Natural killer cell treated with Interleukin-12 subunit alpha and Interleukin-12 subunit beta and Interleukin-15 and Interleukin-18, amount 100 ng/mL, for 72 hours (primary cell): ENCODE measurements at places on chromosomes 4 and X. TPM values are rescaled to one million over a fixed set of nuclear protein-coding genes. Genes with fewer than 3 reads are reported as not detected.

GRCh38 chr4:183821076-183821853 lies 83.8 kb upstream of the STOX2 start:
- no peak for DNase-seq

BTK gene
- 0.38 TPM for total RNA-seq

GRCh38 chrX:143536176-143536575 lies 18.9 kb upstream of the SPANXN3 start:
- no peak for DNase-seq

- no peak for DNase-seq
These were observed 78.6 kb downstream of the CLCN5 start for GRCh38 chrX:50000937-50001542.

DNA sequence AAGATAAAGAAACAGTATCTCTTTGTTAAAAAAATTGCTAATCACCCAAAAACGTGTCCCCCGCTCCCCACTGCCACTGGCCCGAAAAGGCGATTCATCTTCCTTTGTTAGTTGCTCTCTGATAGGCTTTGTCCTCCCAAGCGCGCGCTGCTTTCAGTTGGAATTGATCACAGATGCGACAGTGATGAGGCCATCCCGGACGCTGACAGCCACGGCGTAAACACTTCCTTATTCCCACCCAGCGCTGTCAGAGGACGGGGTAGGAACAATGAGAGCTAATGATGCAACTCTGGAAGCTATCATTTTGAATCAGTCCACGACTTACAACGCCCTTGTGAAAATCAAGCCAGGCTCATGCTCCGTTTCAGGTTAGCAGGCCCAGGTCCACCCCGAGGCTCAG lies 21.4 kb downstream of the SOD3 start:
- no peak for DNase-seq

DNA sequence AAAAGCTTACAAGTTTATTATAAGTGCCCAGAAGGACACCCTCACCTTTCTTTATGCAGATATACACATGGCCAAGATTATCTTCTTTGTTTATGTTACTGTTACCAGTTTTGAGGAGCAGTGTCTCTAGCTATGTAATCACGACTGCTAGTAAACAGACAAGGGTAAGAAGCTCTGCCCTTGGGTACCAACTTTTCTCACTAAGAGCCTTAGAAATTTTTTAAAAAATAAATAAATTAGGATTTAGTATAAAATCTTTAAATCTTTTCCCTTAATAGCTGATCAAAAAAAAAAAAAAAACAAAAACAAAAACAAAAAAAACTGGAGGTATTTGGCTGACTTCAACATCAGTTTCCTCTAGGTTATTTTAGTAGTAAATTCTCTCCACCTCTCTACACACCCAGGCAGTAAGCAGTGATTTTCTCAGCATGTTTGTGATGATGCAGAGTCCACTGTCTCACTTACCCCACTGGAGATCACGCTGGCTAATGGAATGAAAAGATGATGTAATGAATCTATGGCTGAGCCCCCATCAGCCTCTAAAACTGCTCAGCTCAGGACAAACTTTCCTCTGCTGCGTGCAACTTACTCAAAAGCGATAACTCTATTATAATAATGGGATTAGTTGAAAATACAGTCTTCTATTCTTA lies 125.9 kb downstream of the FRYL start:
- DNase-seq: no peak

XG gene
- not detected for total RNA-seq

GAGE1 gene
- total RNA-seq: not detected

DNA sequence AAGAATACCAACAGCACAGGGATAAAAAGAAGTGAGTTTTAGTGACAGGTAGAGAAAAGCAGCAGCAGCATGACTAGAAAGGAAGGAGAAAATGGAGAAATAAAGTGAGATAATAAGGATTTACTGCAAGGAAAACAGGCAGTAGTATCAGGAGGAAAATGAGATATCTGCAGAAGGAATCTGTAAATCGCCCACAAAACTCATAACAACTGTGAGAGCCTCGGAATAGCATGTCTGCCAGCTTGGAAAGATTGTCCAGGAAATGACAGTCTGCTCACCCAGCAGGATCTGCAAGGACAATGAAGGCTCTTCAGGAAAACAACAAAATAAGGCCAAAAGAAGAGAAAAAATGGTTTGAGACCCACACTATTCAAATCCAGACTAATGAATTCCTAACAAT lies 47.4 kb downstream of the CXXC4 start:
- no peak for DNase-seq

GRCh38 chr4:169210504-169211118 lies 60.1 kb downstream of the SH3RF1 start:
- DNase-seq: no peak

DNA sequence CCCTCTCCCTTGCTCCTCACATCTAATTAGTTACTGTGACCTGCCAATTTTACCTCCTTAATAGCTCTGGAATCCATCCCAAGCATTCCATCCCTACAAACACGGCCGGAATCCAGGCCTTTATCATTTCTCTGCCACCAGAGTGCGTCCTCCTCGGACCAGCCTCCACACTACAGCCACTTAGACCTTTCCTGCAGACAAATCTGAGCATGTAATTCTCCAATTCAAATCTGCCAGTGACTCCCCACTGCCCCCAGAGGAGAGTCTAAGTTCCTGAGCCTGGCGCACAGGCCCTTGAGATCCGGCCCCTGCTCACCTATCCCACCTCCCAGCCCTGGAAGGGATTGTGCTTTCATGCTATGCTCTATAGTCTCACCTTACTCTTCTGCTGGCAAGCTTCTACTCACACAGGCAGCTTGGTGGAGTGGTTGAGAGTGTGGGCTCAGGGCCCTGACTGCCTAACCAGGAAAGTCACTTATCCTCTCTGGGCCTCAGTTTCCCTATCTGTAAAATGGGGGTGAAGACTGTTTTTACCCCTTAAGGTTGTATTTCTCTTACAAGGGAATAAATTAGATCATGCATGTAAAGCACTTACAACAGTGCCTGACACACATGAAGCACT lies 31.2 kb downstream of the PJA1 start:
- DNase-seq: no peak

DNA sequence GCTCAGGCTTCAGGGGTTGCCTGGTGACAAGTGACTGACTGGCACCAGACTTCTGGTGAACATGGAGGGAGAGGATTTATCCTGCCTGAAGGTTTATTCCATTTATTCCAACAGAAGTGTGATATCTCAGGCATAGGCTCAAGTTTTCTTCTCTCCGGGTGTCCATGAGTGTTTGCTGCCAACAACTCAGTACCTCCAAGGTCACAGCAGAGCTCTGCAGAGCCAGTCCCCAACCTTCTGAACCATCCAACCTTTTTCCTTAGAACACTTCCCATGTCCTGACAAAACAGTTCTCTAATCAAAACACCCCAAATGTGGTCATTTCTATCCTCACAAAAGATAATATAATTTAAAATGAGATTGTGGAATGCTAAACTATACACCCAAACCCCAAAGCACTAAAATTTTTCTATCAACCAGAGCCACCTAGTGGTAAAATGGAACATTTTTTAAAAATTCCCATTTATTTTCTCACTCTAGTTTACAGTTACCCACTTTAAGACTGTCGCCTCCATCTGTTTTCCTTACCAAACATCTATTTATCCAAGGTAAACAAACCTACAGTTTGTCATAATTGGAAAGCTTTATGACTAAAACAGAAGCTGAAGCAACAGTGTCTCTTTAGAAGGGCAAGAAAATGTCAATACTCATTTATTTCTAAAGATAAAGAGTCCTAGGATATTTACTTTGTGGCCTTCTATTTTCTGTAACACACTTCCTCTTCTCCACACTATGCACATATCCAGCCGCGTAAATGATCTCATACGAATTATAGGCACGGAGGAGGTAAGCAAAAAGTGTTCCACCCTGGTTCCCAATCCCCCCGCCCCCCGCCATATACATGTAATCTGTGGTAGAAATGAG lies 39.5 kb downstream of the TMEM154 start:
- DNase-seq: no peak

DNA sequence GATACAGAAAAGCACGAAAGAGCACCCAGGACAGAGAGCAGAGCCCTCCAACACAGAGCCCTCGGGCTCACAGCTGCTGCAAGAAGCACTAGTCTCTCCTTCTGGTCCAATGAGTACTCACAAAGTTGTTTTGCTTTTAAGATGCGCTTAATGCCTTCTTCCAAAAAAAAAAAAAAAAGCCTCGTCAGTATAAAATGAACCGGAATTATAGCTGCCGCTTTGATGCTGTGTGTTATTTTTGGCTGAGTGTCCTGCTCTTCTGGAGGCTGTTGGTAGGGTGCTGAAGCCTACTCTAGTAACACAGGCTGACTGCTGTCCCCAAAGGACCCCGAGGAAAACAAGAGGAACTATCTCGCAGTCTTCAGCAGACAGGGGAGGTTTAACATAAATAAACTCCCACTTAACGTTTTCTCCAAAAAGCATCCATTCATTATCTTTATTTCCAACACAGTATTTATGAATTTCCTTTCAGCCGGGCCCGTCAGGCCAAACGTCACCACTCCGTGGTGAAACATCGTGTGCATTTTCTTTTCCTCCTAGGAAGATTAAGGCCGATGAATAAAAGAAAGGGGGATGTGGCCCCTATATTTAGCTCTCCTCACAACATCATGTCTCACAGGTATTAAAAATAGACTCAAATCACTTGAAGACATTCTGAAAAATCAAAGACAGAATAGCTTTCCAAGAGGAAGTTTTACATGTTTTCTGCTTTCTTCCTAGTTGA lies 213.7 kb upstream of the PPARGC1A start:
- DNase-seq: no peak

GRCh38 chrX:150429594-150429993 lies 66.5 kb downstream of the MAMLD1 start:
- no peak for DNase-seq

- DNase-seq: no peak
These were observed 144.7 kb downstream of the ZNF518B start for GRCh38 chr4:10312568-10312967.

GRCh38 chr4:33989820-33990443 lies 2254.4 kb downstream of the ARAP2 start:
- DNase-seq: no peak

GRCh38 chrX:105945266-105945665 lies 93.3 kb downstream of the SERPINA7 start:
- no peak for DNase-seq

GRCh38 chr4:138678985-138679746 lies 336.4 kb upstream of the NOCT start:
- no peak for DNase-seq

DNA sequence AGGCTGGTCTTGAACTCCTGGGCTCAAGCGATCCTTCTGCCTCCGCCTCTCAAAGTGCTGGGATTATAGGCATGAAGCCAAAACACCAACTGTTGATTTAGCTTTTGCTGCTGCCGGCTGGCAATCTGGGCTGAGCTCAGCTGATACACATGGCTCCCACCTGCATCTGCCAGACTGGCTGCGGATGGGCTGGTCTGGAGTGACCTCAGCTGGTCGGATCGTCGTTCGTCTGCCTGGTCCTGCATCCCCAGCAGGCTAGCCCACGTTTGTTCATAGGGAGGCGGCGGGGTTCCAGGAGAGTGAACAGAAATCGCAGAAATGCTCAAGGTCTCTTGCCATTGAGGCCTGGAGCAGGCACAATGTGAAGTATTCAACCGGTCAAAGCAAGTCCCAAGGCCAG lies 74.4 kb upstream of the DDX3X start:
- DNase-seq: no peak

- no peak for DNase-seq
These were observed 1.2 kb downstream of the SLC2A9 start for GRCh38 chr4:10020106-10020505.

TSC22D3 gene
- total RNA-seq: 8.6 TPM

GRCh38 chrX:16469870-16470269 lies 180.1 kb upstream of the S100G start:
- DNase-seq: no peak

- DNase-seq: no peak
These were observed 454.4 kb upstream of the ATOH1 start for GRCh38 chr4:93373893-93374860.

GRCh38 chr4:6449335-6449734 lies 23.1 kb downstream of the PPP2R2C start:
- no peak for DNase-seq

DNA sequence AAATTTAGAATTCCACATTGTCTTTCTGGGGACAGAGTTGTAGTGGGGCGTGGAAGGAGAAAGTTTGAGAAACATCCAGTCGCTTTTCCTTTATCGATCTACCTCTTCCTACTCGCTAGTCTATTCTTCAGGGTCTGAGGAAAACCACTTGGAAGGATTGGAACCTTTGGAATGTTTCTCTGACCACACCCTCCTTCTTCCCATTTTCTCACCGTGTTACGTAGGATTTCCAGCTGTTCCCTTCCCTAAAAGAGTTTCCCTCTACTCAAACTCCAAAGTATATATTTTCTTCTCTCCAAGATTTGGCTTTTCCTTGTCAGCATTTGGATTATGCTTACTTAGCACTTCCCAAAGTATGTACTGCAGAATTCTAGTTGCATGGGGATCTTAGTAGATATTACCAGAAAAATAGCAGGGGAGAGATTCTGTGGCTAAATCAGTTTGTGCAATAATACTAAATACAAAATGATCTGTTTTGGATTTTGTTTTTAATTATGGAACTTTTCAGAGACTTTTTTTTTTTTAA lies 4.9 kb downstream of the ENPEP start:
- DNase-seq: no peak

VSIG4 gene
- total RNA-seq: not detected

DNA sequence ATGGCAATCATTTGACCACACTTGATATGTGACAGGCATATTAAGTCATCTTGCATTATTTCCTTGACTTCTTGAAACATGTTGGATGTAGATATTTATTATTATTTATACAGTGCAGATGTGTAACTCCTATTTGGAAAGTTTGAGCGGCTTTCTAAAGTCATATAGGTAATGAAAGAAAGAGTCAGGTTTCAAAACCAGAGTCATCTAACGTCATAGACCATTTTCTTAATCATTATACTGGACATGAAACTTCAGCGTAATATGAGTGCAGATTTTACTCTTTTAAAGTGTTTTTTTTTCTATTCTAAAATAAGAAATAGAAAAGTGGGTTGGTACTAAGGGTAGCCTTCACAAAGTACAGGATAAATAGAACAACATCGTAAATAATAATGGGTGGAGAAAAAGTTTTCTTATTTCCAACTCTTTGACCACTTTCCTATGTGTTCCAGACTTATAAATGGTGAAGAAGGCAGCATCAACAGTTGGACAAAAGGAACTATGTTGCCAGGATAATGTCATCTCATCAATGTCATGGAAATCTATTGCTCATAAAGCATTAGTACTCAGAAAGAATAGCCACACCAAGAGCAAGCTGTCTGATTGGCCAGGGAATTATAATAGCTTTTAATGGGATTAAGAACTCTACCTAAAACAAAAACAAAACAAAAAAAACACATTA lies 108.0 kb upstream of the PCDH18 start:
- DNase-seq: no peak

- no peak for DNase-seq
These were observed 4.7 kb upstream of the GSX2 start for GRCh38 chr4:54095110-54095825.

GRID2 gene
- not detected for total RNA-seq
